Calu3 (cell line): ENCODE measurements at places on chromosomes 3 and 15. TPM values are rescaled to one million over a fixed set of nuclear protein-coding genes. Genes with fewer than 3 reads are reported as not detected.
A peak's percentile ranks its signal among the peaks of the same experiment; 100 is the strongest.

DNA sequence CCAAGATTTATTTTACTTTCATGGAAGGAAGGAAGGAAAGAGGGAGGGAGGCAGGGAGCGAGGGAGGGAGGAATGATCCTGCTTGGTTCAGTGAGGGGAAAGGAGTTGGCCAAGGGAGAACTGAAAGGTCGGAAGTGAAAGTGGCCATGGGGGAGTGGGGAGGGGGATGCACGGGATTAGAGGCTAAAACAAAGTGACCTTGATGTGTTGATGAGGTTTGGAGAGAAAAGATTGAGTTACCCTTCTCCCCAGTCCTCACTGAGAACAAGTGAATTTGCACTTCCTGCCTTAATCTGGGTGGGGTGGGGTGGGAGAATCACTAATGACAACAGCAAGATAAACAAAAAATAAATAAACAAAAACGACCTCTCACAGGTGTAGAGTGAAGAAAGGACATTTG is 212.0 kb upstream of the TLE3 start:
- no peaks in the 10 kb centered on the region for H3K36me3 ChIP-seq
- H3K27ac ChIP-seq, result no peak overlapping the region
- peaks cover 16% of the 10 kb centered on the region for H3K4me1 ChIP-seq
- H3K27me3 ChIP-seq, result no peaks in the 10 kb centered on the region
- H3K4me3 ChIP-seq, result no peak overlapping the region

- DNase-seq, result peak; percentile 13
- H3K27ac ChIP-seq, result peak overlapping the region; percentile 97
- peaks cover 14% of the 10 kb centered on the region for H3K36me3 ChIP-seq
- H3K4me1 ChIP-seq, result peaks cover 78% of the 10 kb centered on the region
- peak overlapping the region; percentile 25 for H3K4me3 ChIP-seq
Observed at GRCh38 chr3:193783166-193783896, 190.3 kb downstream of the OPA1 start.

The POTEB3 gene
- not detected in 2 replicates for total RNA-seq

GRCh38 chr3:46946856-46947545 is 29.5 kb downstream of the CCDC12 start:
- peak overlapping the region; percentile 97 for H3K27ac ChIP-seq
- H3K4me1 ChIP-seq, result peaks cover 75% of the 10 kb centered on the region
- DNase-seq, result peak; percentile 60
- H3K27me3 ChIP-seq, result no peaks in the 10 kb centered on the region
- H3K36me3 ChIP-seq, result peaks cover 58% of the 10 kb centered on the region

The ABI3BP gene
- 5.2 and 19.5 TPM in 2 replicates for total RNA-seq
